WTC11 (cell line): ENCODE measurements at places on chromosomes 12 and 14. TPM values are rescaled to one million over a fixed set of nuclear protein-coding genes. Genes with fewer than 3 reads are reported as not detected.
A peak's percentile ranks its signal among the peaks of the same experiment; 100 is the strongest.

DNA sequence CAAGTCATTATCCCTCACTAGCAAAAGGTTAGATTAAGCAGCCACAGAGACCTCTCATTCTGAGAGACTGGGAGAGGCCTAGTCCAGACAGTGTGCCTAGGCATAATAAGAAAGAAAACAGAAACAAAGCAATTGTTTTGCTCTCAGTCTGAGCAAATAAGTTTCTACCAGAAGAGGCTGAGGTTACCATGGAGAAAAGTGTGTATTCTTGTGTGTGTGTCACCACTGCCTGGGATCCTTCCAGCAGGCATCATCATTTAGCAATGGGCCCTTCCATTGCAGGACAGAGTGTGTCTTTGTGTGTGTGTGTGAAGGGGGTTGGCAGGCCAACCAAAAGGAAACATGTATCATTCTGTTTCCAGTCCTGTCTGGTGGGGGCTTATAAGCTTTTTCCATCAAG lies 3.7 kb downstream of the EFS start:
- no peak for DNase-seq

DNA sequence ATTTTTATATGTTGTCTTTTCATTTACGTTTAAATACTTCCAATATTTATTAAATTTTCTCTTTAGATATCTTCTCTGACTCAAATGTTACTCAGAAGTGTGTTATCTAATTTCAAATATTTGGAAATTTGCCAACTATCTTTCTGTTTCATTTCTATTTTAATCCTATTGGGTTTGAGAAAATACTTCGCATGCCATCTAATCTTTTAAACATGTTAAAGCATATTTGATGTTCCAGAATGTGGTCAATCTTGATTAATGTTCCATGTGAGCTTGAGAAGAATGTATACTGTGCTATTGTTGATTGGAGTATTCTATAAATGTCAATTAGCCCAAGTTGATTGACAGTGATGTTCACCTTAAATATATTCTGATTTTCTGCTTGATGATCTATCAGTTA lies 11.9 kb upstream of the DCN start:
- DNase-seq: no peak

GRCh38 chr12:15234508-15234907 lies 13.3 kb upstream of the RERG start:
- no peak for DNase-seq

Gene DENND5B
- 12.7 to 15.2 TPM (median 13.8 TPM) in 3 replicates for total RNA-seq

DNA sequence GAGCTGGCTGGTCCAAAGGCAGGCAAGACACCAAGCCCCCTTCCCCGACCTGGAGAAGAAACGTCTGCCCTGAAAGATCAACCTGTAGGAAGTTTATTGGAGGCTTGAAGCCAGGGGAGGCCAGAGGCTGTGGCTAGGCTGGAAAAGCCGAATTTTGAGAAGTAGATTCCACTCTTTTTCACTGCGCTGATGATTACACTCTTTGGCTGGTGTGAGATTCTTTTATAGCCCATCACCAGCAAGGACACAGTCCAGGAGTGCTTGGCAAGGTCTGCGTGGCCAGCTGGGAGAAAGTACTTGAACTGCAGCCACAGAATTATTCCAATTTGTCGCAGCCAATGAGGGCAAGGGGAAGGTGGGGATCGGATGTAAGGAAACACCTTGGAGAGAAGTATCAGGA lies 45.0 kb downstream of the SYNE3 start:
- DNase-seq: no peak

GRCh38 chr12:91618281-91618680 lies 435.7 kb upstream of the DCN start:
- no peak for DNase-seq

DNA sequence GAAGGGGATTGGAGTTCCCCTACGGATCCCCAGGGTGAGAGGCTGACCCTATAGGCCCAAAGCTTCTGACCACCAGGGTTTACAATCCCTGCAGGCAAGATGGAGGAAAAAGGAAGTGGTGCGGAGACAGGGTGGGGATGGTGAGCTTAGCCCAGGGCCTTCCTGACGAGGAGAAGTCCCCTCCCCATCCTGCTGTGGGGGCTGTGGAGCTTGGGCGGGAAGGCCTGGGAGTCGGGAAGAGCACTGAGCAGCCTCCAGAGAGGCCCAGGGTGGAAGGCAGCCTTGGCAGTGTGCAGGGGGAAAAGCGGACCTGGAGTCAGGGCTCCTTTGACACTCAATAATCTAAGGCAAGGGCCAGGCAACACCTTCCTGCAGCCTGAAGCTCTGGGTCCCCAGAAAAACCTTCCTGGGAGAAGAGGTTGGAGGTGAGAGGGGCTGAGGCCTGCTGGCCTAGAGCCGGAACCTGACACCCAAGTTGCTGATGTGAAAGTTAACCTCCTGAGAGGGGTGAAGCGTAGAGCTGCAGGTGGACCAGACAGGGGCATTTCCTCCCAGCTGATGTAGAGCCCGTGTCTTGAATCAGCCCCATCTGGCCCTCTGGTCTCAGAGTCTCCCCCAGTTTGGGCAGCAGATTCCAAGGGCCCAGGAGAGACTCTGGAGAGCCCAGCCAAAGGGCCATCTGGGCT lies 6.0 kb downstream of the HDAC7 start:
- DNase-seq: peak; percentile 36

Gene FGF6
- total RNA-seq: not detected in 3 replicates

Gene DNAH10
- 0.07 to 0.11 TPM (median 0.09 TPM) in 3 replicates for total RNA-seq

Gene LALBA
- not detected in 3 replicates for total RNA-seq

DNA sequence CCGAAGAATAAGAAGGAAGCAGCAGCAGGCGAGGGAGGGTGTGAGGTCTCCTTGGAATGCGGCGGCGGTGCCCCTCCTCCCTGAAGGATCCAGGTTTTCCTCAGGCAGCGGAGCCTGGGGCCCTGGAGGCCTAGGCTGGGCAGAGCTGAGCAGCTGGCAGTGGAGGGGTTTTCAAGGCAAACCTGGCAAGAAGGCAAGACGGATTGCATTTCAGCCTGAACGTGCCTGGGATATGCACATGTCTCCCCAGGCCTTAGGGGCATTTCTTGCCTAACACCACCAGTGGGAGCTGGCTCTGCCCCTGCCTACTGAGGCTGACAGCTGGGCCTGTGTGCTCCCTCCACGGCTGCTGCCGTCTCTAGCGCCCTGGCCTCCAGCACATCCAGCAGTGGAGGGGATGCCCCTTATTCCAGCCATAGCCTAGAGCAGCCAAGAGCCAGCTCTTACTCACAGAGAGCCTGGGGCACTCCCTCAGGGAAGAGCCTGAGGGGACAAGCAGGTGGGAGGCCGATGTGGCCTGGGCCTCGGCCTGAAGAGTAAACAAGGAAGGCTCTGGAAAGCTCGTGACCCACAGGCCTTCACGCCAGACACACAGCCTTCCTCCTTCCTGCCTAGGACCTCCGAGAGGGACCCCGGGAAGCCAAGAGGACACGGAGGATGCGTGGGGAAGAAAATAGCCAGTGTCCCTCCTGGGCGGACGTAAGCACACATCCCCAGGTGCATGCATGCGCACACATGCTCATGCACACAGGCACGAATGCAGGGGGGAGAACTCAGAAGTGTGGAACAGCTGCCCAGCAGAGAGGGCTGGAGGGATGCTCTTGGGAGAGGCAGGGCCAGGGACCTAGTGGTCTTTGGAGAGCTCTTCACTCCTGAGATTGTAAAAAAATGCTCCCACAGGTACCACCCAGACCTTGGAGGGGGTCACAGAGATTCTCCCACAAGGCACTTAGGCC lies 23.0 kb upstream of the EIF2B2 start:
- peak; percentile 54 for DNase-seq

GRCh38 chr12:12999959-13000615 lies at the start of gene HEBP1:
TSS of gene HEBP1 (minus strand) at chr12:13000265. CDS start at chr12:13000114, 151 bp downstream.
- DNase-seq: peak; percentile 95

- no peak for DNase-seq
Measured at GRCh38 chr14:66503532-66503931, 4.4 kb upstream of the GPHN start.

DNA sequence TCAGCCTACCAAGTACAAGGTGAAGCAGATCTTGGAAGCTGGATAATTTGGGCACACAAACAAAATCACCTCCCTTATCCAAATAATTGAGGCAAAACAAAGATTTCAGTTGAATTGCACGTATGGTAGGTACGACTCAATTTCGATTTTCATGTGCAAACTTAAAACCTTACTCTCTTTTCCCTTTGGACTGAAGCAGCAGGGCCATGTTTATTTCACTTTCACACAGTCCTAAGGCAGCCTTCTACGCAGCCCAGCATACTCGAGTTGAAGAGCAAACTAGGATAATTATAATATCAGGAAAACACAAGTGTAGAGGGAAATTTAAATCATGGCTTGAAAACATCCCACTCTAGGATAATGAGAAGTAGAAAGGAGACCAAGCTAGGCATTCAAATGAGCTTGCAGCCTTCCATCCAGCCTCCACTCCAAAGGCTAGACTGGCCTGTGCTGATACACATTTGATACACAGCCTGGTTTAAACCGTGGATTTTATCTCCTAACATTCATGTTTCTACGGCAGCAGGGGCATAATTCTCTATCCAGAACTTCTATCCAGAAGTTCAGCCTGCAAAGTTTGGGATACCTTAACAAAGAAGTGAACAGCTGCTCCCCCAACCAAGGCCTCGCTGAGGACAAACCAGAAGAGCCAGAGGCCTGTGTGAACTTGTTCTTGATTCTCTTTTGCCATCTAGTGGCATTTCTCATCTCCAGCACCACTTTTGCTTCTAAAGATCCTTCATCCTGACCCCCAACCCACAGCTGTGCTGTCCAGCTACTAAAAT lies 2.4 kb upstream of the RNASE7 start:
- peak; percentile 33 for DNase-seq

- DNase-seq: no peak
Measured at GRCh38 chr12:1434296-1434955, 160.0 kb downstream of the FBXL14 start.
